ENCODE measurements at places on chromosomes 2 and 18.

- no peak for DNase-seq
These were observed 19.7 kb downstream of the CLIP4 start for GRCh38 chr2:29134933-29135332.

DNA sequence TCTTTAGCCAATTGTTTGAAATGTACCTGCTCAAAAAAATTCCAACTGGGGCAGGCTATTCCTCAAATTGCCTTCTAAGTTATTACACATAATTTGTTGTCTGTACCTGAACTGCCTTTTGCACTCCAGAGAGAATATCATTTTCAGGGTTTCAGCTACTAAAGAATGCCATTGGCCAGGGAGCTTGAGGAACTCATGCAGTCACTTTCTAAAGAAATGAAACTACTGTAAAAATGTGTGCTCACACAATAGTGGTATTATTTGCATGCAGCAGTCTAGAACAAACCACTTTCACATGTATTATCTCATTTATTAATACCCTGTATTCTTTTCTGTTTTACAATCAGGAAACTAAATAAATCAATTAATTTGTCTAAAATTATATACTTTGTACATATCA lies 152.2 kb downstream of the PID1 start:
- DNase-seq: no peak

GRCh38 chr2:238098901-238099713 lies 1.0 kb upstream of the ESPNL start:
- no peak for DNase-seq

- DNase-seq: no peak
These were observed 32.1 kb upstream of the INSIG2 start for GRCh38 chr2:118056165-118056534.

- no peak for DNase-seq
These were observed 57.2 kb downstream of the TTC39C start for GRCh38 chr18:24071779-24072178.

DNA sequence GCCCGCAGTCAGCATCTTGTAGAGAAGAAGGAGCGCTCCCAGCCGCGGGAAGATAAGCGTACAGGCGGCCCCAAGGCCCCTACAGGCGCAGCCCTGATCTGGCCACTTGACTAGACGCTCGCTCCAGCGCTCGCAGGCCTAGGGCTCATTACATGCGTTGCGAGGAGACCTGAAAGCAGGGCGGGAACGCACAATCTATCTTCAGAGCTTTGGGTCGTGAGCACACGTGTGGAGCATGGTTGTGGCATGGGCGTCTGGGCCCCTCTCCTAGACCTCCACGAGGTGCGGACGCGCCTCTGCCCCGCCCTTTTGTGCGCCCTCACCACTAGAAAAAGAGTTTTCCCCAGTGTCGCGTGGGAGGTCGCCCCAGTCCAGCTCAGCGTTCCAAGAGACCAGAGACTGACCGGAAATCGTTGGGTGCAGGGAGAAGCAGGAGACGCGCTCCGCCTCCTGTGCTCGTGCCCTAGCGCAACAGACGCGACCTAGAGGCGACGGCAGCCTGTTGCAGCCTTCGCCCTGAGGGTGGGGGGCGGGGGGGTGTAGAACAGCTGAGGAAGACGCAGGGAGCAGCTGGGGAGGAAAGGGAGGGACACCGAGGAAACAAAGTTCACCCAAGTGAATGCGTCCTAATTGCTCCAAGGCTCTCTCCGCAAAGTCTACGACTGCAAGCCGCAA lies 12.6 kb downstream of the NR4A2 start:
- DNase-seq: no peak
